Natural killer cell treated with Interleukin-12 subunit alpha and Interleukin-12 subunit beta and Interleukin-15 and Interleukin-18, amount 100 ng/mL, for 72 hours (primary cell): ENCODE measurements at places on chromosomes 1 and 21.

DNA sequence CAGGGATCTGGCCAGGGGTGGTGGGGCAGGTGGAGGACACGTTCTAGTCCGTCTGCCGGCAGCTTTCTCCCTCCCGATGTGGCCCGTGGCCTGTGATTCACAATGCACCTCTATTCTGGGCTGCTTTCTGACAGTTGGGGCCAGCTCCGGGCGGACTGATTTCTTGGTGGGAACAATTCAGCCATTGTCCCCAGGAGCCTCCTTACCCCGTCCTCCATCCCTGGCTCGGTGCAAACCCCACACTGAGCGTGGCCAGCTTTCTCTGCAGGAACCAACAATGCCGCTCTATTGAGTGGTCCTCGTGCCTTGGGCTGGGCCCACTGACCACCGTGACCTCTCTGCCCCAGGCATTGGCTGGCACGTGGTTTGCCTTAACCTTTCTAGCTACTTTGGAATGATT is 29.7 kb downstream of the PADI2 start:
- DNase-seq, result no peak

GRCh38 chr1:116966791-116967190 is 34.8 kb upstream of the CD101 start:
- no peak for DNase-seq

GRCh38 chr21:46307625-46308024 is 16.0 kb downstream of the C21orf58 start:
- DNase-seq, result no peak

GRCh38 chr21:29125191-29125590 is 5.3 kb upstream of the MAP3K7CL start:
- DNase-seq, result no peak
